Activated CD8-positive, alpha-beta memory T cell treated with anti-CD3 and anti-CD28 coated beads, Interleukin-2, amount 50 U/mL, for 4 hours (primary cell): ENCODE measurements at places on chromosomes 1 and 21.

DNA sequence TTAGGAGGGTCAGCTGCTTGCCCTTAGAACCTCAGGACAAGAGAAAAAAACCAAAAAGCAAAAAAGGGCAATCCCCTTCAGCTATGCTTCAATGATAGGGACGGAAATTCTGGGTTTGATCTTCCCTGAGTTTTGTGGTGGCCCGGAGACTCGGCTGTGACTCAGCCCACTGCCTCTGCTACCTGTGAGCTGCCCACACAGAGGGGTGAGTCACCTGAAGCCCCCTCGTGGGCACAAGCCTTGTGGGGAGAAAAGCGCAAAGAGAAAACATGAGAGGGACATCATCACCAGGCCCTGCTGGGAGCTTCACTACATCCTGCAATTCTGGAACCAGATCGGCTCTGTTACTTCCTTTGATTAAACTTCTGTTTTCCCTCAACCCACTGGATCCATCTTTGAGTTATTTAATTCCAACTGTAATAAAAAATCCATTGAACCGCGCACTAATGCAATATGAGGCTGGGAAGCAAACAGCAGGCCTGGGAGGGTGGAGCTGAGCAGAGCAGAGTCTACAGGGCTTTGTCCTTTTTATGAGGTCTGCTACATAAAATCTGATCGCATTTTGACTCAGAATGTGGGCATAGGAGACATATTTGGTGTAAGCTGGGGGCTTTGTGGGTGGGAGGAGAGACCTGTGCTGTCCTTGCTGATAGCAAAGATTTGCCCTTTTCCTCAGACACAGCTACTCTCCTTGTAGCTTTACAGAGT is 58.7 kb upstream of the STUM start:
- no peak for DNase-seq

- no peak for DNase-seq
These were observed 20.9 kb upstream of the MAN1A2 start for GRCh38 chr1:117346206-117346928.

- no peak for DNase-seq
These were observed 103.7 kb downstream of the HS2ST1 start for GRCh38 chr1:87017998-87018672.

GRCh38 chr1:248625971-248626370 is 8.9 kb downstream of the OR2T11 start:
- DNase-seq: no peak
